ENCODE measurements at places on chromosomes 12 and 14.
A peak's percentile ranks its signal among the peaks of the same experiment; 100 is the strongest.

DNA sequence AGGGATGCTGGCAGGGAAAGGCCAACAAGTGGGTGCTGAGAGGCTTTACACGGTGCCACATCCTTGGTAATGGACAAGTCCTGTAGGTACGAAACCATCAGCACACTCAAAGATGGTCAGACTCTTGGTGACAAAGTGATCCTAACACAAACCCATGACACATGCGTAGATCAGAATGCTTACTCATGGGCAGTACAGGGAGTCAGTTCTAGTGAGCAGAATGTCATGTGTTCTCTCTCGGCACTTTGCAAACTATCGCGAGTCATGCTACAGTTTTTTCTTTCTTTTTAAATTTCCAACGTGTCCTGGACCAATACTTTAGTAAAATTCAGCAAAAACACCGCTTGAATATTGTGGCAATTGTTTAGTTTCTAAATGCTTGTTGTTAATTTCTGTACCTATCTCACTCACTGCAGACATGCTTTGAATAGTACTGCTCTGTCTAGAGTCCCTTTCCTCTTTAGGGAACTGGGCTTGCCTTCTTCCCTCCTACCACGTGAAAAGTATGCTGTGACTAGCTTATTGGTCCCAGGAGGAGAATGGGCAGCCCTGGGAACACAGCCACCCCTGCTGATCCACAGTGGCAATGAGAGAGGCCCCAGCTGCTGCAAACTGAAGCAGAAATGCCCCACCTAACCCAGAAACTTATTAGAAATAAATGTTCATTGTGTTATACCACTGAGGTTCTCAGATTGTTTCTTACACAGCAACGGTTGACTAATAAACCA is 62.4 kb downstream of the UBR7 start:
- peak; percentile 67 for DNase-seq

- DNase-seq, result no peak
These were observed 11.0 kb downstream of the ASB2 start for GRCh38 chr14:93965287-93965821.

DNA sequence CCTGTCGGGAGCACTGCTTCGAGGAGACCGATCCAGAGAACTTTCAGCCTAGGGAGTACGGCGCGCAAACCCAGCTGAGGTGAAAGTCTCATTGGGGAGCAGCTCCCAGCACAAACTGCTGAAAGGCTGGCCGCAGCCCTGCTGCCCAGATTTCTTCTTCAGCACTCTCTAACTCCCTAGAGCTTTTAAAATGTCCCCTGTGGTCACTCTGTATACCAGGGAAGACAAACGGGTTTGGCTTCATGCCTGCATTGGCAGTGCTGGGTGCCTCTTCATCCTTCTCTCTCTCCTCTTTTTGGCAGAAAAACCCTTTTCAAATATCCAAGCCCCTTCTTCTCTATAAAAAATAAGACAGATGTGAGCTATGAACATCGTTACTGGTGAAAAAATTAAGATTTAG is 34.9 kb downstream of the BBS10 start:
- DNase-seq, result no peak

DNA sequence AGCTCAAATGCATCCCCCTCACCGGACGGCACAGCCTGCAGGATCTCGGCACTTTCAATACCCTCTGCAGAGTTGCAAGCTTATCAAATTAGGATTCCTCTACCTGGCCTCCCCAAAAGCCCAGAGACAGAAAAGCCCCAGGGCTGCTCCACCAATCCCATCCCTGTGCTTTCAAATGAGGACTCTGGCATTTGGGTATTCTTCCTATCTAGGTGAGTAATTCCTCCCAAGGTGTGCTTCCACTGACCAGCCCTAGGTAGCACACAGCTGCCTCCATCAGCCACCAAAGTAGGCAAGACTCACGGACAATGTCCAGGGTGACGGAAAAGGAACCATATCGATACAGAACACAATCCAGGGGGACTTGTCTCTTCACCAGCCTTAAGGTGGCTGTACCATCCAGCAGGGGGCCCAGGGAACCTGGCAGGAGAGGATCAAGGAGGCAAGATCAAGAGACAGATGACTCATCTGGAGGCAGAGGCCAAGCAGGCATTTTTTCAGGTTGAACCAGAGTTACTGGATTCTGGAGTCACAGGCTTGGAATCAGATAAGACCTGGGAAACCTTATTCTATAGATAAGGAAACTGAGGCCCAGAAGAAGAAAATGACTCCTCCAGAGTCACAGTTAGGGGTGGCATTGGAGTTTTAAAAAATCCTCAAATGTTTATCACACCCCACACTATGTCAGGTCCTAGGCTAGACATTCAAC is 9.9 kb downstream of the PMEL start:
- DNase-seq, result no peak

DNA sequence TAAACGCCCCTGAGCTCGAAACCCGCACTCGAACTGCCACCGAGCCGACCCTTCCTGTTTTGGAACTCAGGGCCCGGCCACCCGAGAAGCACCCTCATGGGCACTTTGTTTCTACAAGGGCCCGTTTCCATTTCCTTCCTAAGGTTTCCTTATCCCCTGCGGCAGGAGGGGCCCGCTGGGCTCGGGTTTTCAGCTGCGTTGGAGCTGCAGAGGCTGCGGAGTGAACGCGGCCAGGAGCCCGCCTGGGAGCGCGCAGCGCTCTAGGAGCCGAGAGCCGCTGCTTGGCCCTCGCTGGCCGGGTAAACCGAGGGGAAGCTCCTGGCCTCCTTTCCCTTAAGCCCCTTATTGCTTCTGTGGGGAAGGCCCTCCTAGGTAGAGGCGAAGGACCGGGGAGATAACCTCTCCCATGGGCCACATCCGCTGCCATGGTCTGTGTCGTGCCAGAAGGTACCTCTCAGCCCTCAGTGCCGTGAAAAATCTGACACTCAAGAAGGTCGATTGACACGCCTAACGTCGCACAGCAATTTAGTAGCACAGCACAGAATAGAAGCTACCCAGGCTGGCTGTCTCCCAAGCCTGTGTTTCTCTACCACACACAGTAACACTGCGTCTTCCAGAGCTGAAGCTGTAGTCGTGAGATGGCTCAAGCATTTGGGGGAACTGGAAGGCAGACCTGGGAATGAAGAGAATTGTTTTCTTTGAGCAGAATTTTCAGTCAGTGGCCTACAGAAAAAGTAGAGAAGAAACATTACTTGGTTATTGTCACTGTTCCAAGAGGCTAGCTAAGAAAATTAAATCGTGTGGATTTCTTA is 12.9 kb upstream of the CALM1 start:
- DNase-seq, result peak; percentile 74

- DNase-seq, result no peak
These were observed 246.1 kb upstream of the CCDC196 start for GRCh38 chr14:66240105-66240504.

- DNase-seq, result no peak
These were observed 786.8 kb downstream of the TMTC2 start for GRCh38 chr12:83473408-83474095.

DNA sequence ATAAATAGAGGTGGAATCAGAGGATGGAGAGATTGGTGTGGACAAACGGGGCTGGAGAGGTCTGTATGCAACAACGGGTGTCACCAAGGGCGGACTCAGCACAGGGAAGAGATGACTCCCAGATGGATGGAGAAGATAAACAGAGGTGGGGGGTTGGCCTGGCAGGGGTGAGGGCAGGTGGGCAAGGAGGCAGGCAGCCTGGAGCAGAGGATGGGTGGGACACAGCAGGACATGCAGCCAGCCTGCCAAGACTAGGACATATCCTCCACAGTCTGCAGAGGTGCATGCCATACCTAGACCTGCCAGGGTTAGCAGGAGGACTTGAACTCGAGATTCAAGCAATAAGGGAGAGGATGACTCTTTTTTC is 56.2 kb downstream of the TTC7B start:
- DNase-seq, result no peak

DNA sequence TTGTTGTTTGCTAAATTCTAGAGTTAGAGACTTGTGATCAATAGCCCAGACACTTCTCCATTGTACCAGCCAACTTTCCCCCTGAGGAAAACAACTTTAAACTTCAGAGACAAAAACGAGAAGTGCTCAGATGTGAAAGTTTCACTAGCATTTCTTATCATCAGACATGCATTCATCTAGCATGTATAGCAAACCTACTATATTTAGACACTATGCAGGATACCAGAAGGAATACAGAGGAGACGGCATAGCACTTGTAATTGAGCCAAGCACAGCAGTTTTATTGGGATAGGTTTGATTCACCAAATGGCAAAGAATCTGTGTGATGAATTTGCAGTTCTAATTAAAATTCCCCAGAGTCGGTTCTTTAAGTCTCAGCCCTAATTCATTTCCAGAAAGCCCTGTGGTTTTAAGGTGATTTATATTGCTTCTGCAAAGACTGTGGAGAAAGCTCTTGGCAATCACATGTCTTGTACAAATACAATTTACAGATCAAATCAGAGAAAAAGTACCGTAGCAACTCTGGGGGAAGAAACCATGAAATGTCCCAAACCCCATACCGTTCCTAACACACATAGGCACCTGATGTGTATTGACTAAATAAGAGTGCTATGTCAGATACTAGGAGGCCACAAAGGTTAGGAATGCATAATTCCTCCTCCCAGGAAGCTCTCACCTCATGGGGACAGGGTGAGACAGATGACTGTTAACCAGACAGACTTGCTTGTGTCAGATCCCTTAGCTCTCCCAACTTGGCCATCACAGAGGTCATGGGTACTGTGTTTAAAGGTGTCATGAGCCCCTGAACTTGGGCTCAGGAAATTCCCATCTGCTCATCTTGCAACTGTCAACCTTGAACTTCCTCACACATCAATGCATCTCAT is 69.6 kb upstream of the KRAS start:
- DNase-seq, result no peak

GRCh38 chr14:32375663-32376062 is 46.6 kb downstream of the AKAP6 start:
- DNase-seq, result no peak

DNA sequence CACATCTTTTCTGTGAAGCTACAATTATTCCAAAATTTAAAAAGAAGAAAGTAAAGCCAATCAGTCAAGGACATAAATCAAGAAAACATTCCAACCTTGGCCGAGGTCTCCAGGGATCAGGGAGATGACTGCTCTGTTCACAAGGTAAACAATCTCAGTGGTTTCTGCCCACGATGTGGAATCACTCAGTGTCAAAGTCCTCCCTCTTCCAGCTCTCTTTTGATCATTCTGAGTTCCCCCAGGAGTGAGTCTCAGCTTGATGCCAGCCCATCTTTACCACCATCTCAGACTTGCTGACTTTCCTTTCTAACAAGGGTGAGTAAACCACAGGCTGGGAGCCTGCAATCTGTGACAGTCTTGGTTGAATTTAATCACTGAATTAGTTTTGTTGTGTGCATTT is 4.8 kb upstream of the SERPINA9 start:
- DNase-seq, result no peak

- no peak for DNase-seq
These were observed 17.6 kb upstream of the RASSF8 start for GRCh38 chr12:25940886-25941285.

DNA sequence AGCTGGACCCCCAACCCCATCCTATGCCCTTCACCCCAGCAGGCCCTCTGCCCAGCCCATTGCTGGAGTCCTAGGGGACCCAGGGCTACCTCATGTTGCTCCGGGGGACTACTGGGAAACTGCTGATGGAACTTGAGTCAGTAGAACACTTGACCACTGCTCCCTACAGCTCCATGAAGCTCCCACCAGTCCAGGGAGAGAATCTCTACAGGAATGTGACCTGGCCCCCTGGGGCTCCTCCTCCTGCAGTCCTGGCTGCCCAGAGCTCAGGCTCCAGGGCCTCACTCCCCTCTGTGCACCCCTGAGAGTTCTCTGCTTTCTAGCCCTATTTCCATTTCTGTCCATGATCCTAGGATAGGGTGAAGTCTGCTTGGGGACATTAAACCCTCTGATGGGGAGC is 10.8 kb upstream of the AQP2 start:
- DNase-seq, result no peak

GRCh38 chr14:97572583-97573458 is 775.6 kb downstream of the VRK1 start:
- no peak for DNase-seq

- DNase-seq, result no peak
These were observed 40.9 kb downstream of the VWF start for GRCh38 chr12:6083601-6084000.

DNA sequence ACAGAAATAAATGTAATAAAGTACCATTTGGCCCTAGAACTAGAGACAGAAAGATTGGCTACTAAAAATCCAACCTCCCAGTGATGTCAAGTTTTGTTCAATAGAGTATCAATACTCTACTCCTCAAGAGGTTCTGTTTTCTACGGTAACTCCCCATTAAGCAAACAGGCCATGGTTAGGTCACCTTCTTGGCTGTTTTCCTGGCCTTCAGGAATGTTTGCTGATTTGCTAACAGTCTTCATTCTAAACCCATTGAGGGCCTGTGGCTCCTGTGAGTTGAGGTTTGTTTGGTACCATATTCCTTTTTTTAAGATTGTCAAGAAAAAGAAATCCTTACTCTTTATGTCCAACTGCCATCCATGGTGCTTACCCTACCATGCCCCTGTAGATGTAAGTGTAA is 1022.0 kb upstream of the TMEM132C start:
- DNase-seq, result no peak

- DNase-seq, result peak; percentile 80
These were observed 36.2 kb downstream of the CHGA start for GRCh38 chr14:92959189-92959531.

DNA sequence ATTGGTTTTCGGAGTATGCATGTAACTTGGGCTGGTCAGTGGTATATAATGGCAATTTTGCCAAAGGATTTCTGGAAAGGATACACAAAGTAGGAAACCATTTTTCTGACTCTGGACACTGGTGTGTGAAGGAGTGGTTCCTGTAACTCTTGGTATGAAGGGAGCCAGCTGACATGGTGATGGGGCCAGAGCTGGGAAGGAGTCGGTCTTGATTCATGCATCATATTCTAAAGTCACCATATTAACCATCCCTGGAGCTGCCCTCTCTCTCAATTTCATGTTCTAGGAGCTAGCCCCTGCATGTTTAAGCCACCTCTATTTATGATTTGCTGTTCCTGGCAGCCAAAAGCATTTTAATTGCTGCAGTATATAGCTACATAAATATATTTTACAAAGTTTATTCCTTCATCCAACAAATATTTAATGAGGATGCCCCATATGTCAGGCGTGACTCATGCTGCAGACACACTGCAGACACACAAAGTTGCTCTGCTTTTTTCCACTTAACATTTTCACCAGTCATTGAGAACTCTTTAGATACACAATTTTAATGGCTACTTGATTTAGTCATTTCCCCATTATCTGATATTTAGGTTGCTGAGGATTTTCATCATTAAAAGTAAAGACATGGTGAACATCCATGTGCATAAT is 78.7 kb upstream of the PSMC1 start:
- no peak for DNase-seq

- DNase-seq, result no peak
These were observed 3.9 kb upstream of the ABHD4 start for GRCh38 chr14:22594156-22594716.

GRCh38 chr12:14959916-14960496 is 1.4 kb downstream of the ARHGDIB start:
- DNase-seq, result no peak

- DNase-seq, result no peak
These were observed 62.3 kb downstream of the PRKD1 start for GRCh38 chr14:29865299-29865698.

GRCh38 chr14:76237349-76237990 is 85.7 kb downstream of the GPATCH2L start:
- no peak for DNase-seq

- no peak for DNase-seq
These were observed 148.8 kb downstream of the ZFP36L1 start for GRCh38 chr14:68644101-68644500.

Data from anterior cingulate cortex (tissue), 58 donors.